ENCODE measurements at places on chromosomes 4 and X. TPM values are rescaled to one million over a fixed set of nuclear protein-coding genes. Genes with fewer than 3 reads are reported as not detected.

The CT47B1 gene
- polyA plus RNA-seq: not detected

DNA sequence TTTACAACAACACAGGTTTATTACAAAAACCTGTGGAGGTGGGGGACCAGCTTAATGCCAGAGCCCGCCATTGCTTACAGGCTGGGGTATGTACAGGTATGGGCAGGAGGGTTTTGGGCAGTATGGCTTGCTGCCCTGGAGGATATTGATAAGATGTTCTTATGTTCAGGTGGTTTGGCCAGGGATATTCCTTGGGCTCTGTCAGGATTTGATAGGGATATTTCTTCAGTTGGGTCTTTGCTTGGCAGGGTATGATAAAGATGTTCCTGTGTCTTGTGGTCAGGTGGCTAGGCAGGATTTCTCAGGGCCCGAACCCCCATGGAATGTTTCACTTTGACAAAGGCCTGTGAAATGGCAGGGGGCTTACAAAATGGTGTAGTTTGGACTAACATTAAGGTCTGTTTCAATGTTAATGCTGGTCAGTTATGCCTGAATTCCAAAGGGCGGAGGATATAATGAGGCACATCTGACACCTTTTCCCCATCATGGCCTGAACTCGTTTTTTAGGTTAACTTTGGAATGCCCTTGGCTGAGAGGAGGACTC lies 3.1 kb downstream of the MGST2 start:
- DNase-seq: no peak

The TSPAN7 gene
- 118 TPM for polyA plus RNA-seq

The TASL gene
- 0.25 TPM for polyA plus RNA-seq

The MAGEB17 gene
- polyA plus RNA-seq: 0.12 TPM

- no peak for DNase-seq
Measured at GRCh38 chrX:31679861-31680260, 608.0 kb upstream of the FTHL17 start.

- DNase-seq: no peak
Measured at GRCh38 chrX:107624893-107625292, 3.4 kb upstream of the PRPS1 start.

All from muscle of back (tissue), 13 donors.